ENCODE measurements at places on chromosomes 2 and 18.

GRCh38 chr2:2664989-2665833 lies 334.1 kb upstream of the MYT1L start:
- DNase-seq = no peak

DNA sequence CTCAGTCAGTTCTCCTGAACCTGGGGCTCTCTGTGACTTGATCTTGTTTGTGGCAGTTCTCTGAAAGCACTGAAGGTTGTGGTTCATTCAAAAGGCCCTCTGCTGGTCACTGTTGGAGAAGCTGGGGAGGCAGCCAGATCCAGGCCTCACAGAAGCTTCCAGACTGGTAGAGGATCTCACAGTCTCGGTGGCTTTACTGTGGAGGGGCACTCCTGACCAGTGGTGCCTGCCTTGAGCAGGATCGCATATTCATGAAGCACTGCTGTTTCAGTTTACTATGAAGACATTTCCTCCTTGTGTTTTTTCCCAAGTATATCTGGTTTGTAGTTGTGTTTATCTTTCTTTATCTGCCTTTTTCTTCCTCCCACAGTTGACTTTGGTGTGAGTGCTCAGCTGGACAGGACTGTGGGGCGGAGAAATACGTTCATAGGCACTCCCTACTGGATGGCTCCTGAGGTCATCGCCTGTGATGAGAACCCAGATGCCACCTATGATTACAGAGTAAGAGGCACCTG lies 133.9 kb downstream of the MAP4K4 start:
- no peak for DNase-seq

GRCh38 chr2:5945742-5946141 lies 253.6 kb downstream of the SOX11 start:
- no peak for DNase-seq

DNA sequence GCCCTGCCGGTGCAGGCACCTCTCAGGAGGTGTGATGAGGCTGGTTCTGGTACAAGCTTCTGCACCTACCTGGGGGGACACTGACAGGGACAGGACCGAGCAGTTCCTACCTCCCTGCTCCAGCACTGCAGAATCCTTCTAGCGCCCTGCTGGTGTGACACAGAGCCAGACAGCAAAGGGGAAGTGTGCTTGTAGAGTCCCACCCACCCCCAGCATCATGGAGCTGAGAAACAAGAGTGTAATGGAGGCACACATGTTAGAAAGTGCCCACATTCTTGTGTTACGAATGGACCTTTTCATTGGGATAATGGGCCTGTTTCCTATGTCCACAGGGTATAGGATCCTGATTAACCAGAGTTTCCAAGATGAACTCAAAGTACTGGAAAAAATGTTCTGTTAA lies 38.3 kb downstream of the OXER1 start:
- no peak for DNase-seq

DNA sequence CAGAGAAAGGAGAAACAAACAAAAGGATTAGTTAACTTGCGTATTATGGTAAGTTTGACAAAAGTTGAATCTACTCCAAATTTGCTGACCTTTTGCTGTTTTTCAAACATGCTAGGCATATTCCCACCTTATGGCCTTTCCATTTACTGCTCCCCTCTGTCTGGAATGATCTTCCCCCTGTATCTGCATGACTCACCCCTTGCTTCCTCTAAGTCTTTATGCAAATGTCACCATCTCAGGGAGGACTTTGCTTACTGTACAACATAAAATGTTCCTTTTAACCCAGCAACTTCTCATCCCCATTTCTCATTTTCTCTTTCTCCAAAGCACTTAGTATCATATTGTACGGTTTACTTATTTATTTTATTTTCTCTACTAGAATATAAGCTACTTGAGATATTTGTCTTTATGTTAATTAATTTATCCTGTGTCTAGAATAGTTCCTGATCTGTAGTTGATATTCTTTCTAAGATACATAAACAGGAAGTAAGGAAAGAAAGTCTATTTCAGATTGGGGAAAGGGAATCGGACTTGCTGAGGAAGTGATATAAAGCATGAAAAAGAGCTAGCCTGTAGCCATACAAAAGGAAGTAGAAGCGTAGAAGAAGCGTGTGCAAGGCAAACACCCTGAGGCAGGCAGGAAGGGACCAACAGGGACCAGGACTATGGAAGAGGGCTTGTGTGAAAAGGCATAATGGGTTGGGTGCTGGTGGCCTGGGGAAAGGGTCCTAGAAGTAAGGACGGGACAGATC lies 144.9 kb upstream of the ERBB4 start:
- no peak for DNase-seq

DNA sequence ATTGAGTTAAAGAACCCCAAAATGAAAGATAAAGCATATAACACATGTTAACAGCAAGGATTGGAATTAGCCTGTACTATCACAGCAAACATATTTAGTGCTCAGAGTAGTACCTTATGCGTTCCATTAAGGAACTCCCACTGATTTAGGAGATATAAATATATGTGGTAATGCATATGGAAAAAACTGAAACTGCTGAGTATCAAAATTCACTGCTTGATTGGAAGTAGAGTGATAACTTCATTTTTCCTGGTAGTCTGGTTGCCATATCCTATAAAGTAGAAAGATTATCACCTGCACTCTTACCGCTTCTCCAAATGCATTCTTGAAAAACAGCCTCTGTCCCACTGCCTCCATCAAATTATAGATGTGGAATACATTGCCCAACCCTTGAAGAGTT lies 95.1 kb upstream of the FOSL2 start:
- no peak for DNase-seq

GRCh38 chr18:10094655-10095054 lies 180.8 kb downstream of the VAPA start:
- DNase-seq = peak; percentile 11

DNA sequence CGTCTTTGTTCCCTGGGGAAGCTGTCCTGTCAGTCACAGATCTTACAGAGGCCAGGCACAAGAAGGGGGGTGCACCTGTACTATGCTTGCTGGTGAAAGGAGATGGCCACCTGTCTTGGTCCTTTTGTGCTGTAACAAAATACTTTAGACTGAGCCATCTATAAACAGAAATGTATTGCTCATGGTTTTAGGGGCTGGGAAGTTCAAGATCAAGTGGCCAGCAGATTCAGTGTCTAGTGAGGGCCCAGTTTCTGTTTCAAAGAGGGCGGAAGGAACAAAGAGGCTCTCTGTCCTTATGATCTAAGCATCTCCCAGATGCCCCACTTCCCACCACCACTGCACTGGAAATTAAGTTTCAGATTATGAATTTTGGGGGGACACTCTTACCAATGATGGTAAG lies 35.5 kb upstream of the RPL37A start:
- DNase-seq = no peak

All from SIG-M5 (cell line).